ENCODE measurements at places on chromosomes 16 and 17. TPM values are rescaled to one million over a fixed set of nuclear protein-coding genes. Genes with fewer than 3 reads are reported as not detected.

DNA sequence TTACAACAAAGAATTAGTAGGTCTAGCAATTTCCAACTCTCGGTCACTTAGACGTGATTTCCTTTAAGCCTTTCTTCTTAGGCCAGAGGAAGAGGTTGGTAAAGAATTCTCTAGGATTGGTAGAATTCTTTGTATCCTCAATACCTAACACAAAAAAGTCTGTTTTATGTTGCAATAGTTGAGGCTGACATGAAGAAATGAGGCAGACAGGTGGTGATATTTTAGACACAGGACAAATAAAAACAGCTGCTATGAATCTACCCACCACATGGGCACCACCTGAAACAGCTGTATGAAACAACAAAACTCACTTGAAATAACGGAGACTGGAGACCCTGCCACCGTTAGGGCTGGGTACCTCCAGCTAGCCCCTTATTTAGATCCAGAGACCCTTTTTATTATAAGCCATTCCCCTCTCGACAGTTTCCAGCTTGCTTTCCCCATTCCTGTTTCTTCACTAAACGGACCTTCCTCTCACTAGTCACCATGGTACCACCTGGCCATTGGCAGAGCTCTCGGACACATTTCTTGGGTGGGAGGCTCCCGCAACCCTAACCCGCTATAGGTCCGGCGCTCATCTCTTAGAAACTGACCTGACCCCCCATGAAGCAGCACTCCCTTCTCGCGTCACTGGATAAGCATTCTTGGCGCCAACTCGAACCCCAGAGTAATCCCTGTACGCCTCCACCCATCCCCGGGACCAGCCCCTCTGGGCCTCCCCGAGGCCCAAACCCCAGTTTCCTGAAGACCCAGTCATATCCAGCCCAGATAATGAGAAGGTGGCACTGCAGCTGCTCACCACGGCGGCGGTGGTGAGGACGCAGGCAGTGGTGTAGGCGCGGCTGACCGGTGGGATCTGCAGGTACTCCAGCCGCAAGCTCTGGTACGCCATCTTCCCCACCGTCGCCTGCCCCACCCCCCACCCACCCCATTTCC lies at the start of gene DERL2:
DERL2 (minus strand) TSS at position 909 of the 936 bp plus-strand sequence; CDS start at position 892, 17 bp downstream.
- no peak for DNase-seq

Gene TPSB2
- total RNA-seq, result not detected

- no peak for DNase-seq
Observed at GRCh38 chr16:88323546-88324330, 59.0 kb upstream of the ZNF469 start.

DNA sequence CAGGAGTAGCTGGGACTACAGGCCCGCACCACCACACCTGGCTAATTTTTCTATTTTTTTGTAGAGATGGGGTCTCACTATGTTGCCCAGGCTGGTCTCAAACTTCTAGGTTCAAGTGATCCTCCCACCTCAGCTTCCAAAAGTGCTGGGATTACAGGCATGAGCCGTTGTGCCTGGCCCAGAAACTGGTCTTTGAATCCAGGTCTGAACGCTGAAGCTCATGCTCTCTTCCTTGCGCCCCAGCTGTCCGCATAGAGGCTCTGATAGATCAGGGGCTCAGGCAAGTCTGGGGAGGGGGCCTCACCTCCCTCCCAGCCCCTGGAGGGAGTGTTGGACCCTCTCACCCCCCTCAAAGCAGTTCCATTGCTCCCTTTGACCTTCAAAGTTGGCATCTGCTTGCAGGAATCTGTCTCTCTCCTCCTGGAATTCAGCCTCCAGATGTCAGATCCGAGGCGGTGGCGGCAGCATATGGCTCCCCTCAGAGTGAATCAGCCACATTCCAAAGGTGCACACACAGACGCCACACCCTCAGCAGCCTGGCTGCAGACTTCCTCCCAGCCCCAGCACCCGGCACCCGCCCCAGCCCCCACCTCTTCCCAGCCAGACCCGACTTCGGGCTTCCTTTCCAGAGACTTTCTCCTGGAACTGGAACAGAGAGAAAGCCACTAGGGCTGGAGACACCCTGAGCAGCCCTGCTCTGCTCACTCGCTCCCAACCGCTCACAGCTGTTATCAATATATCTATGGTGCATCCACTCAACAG lies 16.9 kb upstream of the GLIS2 start:
- DNase-seq, result no peak

DNA sequence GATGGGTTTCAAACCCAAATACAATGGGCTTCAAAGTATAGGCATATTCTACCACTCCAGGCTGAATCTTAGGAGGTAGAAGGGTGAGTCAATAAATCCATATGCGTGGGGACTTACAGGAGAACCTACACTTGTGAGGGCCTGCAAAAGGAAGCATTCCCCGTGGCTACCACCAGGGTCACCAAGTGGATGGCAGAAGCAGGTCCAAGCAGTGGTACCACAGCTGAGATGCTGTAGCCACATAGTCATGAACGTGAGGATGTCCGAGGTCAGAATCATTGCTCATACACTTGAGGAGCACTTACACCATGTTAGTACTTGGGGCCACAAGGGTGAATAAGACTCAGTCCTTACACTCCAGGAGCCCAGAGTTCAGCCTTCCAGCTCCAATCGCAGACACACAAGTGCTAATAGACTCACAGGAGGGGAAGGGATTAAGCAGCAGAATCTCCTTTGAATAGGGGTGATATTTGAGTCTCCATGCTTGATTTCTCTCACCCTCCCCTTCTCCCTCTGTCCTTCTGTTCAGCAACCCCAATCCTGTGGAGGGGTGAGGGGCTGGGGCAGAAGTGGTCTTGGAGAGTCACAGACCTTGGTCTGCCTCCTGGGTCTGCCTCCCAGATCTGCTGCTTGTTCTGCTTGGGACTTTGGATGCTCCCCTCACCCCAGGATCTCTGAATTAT lies 42.5 kb upstream of the ASIC2 start:
- no peak for DNase-seq

Gene KCNG4
- total RNA-seq, result not detected

DNA sequence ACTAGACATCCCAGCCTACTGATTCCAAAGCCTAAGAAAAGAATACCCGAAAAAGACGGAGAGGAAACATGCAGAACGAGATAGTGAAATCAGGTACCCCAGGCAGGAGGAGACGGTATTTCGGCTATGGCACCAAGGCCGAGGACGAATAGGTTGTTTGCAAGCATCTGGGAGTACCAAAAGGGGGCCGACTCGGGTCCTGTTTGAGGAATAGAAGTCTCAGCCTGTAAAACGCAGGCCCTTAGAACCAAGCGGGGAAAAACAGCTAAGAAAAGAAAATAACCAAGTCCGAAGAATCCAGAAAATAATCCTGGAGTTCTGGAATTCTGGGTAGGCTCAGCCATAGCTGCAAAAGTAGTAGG lies 537 bp downstream of the SLC35B1 start:
- peak; percentile 47 for DNase-seq

DNA sequence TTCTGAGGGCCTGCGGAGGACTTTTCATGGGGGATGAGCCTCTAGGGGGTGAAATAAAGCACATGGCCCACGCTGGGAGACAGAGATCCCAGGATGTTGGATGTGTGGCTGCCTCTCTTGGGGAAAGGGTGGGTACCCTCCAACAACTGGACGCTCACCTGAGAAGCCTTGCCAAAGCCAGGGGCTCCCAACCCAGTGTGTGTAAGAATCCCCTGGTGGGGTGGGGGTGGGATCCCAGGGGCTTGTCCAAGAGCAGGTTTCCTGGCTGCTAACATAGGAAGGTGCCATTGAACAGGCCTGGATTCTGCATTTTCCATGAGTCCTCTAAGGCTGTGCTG lies 587 bp downstream of the SNX20 start:
- no peak for DNase-seq

All from activated naive CD4-positive, alpha-beta T cell treated with anti-CD3 and anti-CD28 coated beads for 36 hours (primary cell).